Chondrocyte (in vitro differentiated cells): ENCODE measurements at places on chromosomes 1 and 21.
A peak's percentile ranks its signal among the peaks of the same experiment; 100 is the strongest.

DNA sequence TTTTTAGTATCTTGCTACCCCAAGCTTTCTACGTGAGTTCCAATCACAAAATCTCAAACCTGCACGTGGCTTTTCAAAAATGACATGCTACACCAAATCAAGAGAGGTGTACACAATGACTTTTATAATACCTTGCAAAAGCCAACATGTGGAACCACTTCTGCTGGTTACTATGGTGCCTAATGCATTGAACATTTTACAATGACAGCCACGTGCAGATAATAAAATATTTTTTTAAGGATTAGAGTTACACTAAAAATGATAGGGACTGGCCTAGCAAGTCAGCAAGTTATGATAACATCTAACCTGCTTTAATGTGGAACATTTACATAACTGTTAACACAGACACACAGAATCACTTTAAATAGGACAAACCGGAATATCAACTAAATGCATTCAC, 30.2 kb downstream of the EYA3 start:
- DNase-seq, result no peak

DNA sequence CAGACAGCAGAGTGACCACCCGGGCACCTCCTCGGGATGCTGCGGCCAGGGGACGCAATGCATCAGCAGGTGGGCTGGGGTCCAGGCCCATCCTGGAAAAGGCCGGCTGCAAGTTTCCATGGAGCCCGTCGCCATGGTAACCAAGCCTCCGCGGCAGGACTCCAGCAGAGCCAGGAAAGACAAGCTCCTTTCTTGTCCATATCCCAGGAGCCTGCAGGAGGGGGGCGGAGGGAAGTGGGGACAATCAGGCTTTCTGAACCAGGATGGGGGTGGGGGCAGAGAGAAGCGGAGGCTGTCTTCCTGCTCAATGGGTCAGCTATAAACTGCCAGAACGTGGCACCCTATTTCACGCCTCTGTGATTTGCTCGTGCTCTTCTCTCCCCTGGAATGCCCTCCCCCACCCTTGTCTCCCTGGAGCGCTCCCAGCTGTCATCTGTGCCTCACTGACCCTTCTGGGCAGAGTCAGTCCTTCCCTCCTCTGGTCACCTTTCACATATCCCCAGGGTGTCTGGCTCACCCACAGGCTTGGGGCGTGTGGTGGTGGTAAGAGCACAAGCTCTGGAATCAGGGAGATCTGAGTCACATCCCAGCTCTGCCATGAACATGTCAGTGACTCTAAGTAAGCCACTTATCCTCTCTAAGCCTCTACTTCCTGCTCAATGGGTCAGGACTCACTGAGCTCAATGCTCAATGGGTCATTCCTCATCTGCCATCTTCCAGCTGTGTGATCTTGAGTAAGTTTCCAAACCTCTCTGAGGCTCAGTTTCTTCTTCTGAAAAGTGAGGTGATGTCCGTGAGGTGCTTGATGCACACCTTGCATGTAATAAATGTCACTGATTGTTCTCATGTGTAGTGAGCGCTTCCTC, 58.9 kb upstream of the LAPTM5 start:
- DNase-seq, result no peak

DNA sequence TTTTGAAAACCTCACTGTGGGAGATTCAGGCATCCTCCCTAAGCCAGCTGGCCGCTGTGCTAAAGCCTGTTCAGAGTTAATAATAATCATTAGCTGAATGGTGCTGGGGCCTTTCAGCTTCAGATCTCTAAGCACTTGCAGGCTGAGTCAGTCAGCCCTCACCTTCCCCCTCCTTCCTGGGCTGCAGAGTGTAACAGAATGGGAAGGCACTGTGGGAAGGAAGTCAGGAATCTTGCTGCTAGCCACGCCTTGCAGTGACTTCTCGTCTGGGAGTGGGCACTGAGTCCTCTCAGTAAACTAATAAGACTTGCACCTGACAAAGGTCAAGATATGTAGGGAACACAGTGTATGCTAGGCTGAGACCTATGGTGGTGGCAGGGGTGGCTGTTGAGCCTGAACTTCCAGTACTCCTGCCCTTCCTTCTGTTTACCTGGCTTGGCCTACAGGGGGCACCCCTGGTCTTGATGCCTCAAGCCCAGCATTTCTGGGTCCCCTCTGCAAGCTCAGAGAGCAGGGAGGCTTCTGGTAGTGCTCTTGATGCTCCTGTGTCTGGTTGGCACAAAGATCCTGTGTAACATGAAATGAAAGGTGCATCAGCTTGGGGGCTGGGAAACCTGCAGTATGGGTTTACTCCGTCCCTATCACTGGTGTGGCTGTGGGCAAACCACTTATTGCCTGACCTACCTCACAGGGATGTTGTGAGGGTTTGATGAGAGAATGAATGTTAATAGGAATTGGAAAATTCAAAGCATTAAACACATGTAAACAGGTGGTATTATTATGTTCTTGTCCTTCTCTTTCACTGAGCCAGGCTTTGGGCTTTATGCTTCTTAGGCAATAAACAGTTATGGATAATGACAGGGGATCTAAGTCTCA, 6.0 kb downstream of the CYB561D1 start:
- no peak for DNase-seq

GRCh38 chr1:84253036-84253435, 48.5 kb upstream of the SAMD13 start:
- no peak for DNase-seq

- DNase-seq, result no peak
These were observed 17.4 kb upstream of the IL12RB2 start for GRCh38 chr1:67290236-67290635.

- no peak for DNase-seq
These were observed 31.3 kb downstream of the OLFML3 start for GRCh38 chr1:114010433-114011184.

GRCh38 chr1:83905315-83905907, 93.5 kb downstream of the TTLL7 start:
- DNase-seq, result no peak

DNA sequence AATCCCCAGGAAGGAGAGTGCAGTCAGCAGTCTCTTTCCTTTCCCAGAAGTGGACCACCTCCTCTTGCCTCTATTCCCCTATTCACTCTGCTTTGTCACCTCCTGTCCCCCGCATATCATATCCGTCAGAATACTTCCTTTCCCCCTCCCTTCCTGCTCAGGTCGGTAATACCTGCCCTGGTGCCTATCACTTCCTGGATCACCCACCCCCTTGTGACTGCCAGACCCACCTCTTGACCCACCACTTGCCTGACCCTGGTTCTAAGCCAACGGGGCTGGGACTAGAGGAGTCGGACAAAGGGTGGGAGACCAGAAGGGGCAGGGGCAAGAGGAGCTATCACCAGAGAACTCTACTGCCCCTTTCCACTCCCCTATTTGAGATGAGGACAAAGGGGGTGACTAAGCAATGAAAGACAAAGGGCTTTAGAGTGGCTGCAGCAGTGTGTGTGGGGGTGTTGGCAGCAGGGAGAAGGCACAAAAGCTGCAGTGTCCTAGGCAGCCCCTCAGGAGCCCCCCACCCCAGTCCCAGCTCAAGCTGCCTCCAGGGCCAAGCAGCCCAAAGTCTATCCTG, 1.7 kb upstream of the ADAMTS4 start:
- no peak for DNase-seq

DNA sequence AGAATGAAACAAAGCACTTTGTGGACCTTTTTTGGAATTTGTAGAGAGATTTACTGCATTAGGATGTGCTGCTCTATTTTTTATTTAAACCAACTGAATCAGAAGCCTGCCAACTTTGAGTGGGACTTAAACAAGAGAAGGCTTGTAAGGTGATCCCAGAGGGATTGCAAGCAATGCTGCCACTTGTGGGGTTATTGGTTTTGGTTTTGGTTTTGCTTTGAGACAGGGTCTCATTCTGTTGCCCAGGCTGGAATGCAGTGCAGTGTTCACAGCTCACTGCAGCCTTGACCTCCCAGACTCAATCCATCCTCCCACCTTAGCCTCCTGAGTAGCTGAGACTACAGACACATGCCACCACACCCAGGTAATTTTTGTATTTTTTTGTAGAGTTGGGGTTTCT, 32.2 kb upstream of the GNG5 start:
- DNase-seq, result no peak

DNA sequence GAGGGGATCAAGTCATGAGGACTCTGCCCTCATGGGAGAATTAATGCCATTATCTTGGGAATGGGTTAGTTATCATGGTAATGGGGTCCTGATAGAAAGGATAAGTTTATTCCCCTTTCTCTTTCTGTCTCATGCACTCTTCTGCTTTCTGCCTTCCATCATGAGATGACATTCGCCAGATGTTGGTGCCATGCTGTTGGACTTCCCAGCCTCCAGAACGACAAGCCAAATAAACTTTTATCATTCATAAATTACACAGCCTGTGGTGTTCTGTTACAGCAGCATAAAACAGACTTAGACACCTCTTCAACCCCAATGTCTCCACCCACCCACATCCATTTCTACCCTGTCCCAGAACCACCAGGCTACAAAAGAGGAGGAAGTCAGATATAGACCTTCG, 11.9 kb upstream of the IGFN1 start:
- no peak for DNase-seq

DNA sequence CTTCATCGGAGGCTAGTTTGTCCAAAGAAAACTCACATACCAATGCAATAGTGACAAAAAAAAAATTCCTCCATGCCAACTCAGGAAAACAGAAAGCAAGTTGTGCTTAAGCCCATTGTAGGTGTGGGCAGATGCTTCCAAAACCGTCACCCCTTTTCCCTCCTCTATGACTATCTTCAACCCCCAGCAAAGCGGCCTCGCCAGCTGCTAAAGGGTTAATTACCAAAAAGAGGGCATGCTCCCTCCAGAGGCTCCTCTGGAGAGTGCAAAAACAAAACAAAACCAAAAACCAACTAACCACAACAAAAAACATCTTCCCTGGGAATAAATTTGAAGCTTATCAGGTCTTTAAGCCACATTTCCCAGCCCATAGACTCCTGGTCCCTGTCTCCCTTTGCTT, 1.2 kb downstream of the LMOD1 start:
- no peak for DNase-seq

DNA sequence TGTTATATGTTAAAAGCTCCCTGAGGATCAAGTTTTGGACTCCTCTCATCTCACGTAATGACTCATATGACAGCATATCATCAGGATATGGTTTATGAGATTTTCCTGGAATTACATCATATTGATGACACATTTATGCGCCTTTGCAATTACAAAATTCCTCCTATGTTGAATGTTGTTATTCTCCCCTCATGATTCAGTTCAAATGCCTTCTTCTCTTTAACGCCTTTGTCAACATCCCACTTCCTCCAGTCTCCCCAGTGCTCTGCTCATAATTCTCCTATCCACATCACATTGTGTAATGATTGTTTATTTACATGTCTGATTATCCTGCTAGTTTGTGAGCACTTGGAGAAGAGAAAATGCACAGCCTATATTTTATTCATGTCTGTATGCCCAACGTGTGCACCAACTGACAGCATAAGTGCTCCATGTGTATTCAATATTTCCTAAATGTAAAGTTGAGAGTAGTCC, 80.9 kb upstream of the BACH1 start:
- no peak for DNase-seq

DNA sequence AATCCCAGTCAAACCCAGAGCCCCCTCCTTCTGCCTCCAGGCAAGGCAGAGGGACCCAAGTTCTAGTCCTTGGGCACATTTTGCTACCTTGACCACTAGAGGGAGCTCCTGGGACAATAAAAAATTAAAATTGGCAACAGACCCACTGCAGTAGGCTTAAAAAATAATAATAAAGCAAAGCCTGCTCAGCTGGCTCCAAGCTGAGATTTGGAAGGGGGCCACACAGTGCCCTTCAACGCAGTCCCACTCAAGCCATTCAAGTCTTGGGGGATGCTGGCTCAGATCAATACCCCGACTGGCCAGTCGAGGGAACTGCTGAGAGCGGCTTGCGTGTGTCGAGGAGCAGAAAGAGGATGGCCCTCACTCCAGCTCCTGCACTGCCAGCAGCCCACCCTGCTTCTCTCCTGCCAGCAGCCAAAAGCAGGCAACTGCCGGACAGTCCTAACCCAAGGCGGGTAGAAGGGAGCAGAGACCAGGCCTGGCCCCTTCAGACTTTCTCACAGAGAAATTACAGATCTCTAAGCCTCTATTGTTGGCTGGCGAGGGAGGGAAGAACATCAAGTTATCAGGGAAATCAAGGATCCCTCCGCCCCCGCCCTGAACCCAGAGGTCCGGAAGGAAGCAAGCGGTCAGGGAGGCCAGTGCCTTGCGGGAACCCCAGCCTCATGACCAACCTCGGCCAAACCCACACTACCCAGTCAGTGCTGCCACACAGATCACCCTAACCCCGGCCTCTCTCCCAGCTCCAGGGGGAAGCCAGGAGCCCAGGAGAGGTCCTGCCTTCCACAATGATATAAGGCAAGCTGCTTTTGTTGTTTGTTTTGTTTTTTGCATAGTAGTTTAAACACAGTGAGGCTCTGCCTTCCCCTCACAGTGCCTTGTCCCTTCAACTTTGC, 4.9 kb upstream of the ALDH4A1 start:
- no peak for DNase-seq

- no peak for DNase-seq
These were observed 28.7 kb downstream of the HYI start for GRCh38 chr1:43425045-43425444.

DNA sequence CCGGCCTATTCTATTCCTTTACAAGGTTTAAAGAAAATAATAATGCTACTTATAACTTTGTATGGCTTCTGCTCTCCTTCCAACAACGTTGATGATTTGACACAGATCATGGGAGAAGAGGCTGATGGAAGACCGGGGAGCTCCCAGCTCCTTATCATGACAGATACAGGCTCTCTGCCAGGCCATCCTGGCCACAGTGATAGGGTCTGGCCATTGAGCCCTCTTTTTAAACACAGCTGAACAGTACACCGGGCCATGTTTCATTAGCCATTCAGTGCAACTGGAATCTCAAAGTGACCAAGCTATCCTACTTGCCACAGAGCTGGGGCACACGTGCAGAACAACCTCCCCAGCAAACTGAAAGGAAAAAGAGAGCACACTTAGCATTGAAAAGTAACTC, 34.9 kb downstream of the DNAJC11 start:
- DNase-seq, result no peak

- DNase-seq, result no peak
These were observed 12.6 kb downstream of the METTL13 start for GRCh38 chr1:171794085-171794484.

DNA sequence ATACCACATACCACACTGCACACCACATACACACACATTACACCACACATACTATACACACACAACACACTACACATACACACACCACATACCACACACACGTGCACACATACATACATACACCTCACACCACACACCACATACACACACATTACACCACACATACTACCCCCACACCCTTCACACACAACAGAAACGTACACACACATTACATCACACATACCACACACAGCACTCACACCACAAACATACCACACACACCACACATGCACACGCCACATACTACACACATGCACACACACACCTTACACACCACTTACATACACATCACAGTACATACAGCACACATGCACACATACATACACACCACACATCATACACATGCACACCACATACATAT, 28.5 kb downstream of the RAB7B start:
- DNase-seq, result no peak

- no peak for DNase-seq
These were observed 34.5 kb downstream of the TYW3 start for GRCh38 chr1:74767490-74767889.

- peak; percentile 94 for DNase-seq
These were observed at the start of gene PRDX6 for GRCh38 chr1:173477286-173478093. Gene PRDX6 (plus strand): TSS chr1:173477335. CDS start chr1:173477398, 63 bp downstream.

GRCh38 chr1:8218351-8219092, 99.4 kb upstream of the SLC45A1 start:
- no peak for DNase-seq

GRCh38 chr1:214199585-214199984, 81.4 kb upstream of the SMYD2 start:
- no peak for DNase-seq

GRCh38 chr1:176863613-176864012, 300.9 kb downstream of the ASTN1 start:
- DNase-seq, result no peak

- no peak for DNase-seq
These were observed 8.5 kb downstream of the PYCR2 start for GRCh38 chr1:225915538-225915991.
